ELR (cell line): ENCODE measurements at places on chromosomes 4 and X.

GRCh38 chr4:1408418-1408817 lies 2.2 kb upstream of the NKX1-1 start:
- DNase-seq: no peak

DNA sequence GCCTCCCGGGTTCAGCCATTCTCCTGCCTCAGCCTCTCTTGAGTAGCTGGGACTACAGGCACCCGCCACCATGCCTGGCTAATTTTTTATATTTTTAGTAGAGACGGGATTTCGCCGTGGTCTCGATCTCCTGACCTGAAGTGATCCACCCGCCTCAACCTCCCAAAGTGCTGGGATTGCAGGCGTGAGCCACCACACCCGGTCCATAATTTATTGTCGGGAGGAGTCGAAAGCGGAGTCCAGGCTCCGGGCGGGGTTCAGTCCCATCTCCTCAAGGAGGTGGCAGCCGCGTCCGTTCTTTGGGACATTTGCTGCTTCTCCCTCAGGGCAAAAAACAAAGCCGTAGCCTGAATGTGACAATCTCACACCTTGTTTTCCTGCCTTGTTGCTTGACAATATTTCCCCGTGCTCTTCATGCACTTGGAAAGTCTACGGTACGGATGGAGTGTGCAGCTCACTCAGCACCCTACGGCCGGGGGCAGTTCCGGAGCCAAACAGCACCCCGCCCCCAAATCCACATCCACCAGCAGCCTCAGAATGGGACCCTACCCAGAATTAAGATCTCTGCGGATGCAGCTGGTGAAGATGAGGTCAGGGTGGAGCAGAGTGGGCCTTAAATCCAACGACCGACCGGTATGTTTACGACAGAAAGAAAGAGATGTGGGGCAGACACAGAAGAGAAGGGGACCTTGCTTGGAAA lies 9.6 kb downstream of the GTPBP6 start:
- no peak for DNase-seq

- peak; percentile 83 for DNase-seq
Measured at GRCh38 chr4:20251796-20252655, at the start of gene SLIT2. SLIT2 (plus strand) TSS chr4:20251905; CDS start chr4:20253816, 1,911 bp downstream.

- DNase-seq: no peak
Measured at GRCh38 chrX:68940601-68941000, 111.8 kb downstream of the EFNB1 start.

GRCh38 chrX:113741744-113742143 lies 842.1 kb upstream of the HTR2C start:
- peak; percentile 13 for DNase-seq

- DNase-seq: no peak
Measured at GRCh38 chr4:718460-718859, 12.8 kb downstream of the PCGF3 start.

GRCh38 chr4:82090717-82091116 lies 283.1 kb downstream of the HNRNPD start:
- DNase-seq: no peak

- DNase-seq: no peak
Measured at GRCh38 chr4:62320612-62321011, 1120.5 kb downstream of the ADGRL3 start.

DNA sequence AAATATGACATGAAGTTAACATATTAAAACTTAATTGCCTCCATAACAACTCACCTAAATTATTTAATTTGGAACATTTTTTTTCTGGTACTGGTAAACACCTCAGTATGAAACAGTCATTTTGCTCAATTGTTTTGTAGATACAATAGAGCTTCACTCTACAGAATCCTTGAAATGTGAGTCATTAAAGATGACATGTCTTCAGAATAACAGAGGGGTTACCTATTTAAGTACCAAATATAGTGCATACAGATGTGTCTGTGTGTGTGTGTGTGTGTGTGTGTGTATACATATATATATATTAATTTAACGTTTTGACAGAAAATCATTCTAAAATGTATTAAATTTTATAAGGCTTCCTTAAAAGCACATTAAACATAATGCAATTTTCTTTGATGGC lies 297.6 kb downstream of the INPP4B start:
- peak; percentile 34 for DNase-seq

- DNase-seq: no peak
Measured at GRCh38 chr4:88810325-88810724, 112.7 kb upstream of the NAP1L5 start.

DNA sequence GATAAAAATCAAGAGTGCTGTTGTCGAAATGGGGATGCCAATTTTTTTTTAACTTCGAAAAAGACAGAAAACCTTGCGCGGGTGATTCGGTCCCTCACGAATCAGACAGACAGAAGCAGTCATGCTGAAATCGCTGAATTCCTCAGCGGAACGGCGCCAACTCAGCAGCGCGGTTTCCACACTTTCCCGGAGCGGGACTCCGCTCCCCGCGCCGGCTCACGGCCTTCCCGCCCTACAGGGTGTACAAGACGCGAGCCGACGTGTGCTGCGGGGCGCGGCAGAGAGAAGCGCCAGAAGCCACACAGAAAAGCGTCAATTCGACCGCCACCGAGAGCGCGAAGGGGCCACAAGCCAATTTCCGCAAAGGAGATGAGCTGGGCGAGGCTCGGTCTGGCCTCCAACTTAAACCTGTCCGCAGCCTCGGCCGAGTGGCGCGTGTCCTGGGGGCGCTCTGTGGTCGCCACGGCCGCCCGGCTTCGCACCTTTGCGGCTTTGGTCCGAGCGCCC lies 1.3 kb downstream of the NEXMIF start:
- no peak for DNase-seq

GRCh38 chr4:7092026-7092425 lies 24.2 kb upstream of the GRPEL1 start:
- DNase-seq: no peak

DNA sequence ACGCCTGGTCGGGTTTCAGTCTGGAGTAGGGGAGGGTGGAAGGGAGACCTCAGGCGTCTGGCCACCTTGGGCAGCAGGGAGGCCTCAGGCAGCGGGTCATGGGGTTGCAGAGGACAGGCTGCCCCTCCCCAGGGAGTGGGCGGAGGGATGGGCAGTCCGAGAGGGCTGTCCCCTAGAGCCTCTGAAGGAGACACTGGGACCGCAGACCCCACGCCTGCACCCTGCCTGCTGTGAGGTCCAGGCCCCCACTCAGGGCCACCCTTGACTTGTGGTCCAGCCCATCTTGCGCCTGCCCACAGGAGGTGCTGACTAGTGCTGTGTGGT lies 16.5 kb downstream of the FGFRL1 start:
- no peak for DNase-seq
